Osteoblast (primary cell): ENCODE measurements at places on chromosomes 3 and 15. TPM values are rescaled to one million over a fixed set of nuclear protein-coding genes. Genes with fewer than 3 reads are reported as not detected.

- DNase-seq, result no peak
Observed at GRCh38 chr3:17006132-17006852, 121.5 kb downstream of the PLCL2 start.

- no peak for DNase-seq
Observed at GRCh38 chr3:8254489-8254888, 247.1 kb upstream of the LMCD1 start.

GRCh38 chr15:95141486-95141885 lies 910.1 kb downstream of the MCTP2 start:
- DNase-seq, result peak; percentile 31

The DUOXA2 gene
- total RNA-seq, result not detected in 2 replicates

The ROBO2 gene
- total RNA-seq, result under 0.01 and 0.36 TPM in 2 replicates

The SEC11A gene
- total RNA-seq, result 200 and 202 TPM in 2 replicates

- no peak for DNase-seq
Observed at GRCh38 chr3:64625381-64625780, 62.4 kb downstream of the ADAMTS9 start.

- DNase-seq, result no peak
Observed at GRCh38 chr3:181076558-181076957, 87.0 kb upstream of the DNAJC19 start.
